ENCODE measurements at places on chromosomes 16 and 17.

GRCh38 chr17:71741836-71742235 lies 379.0 kb upstream of the SOX9 start:
- no peak for DNase-seq

- no peak for DNase-seq
Measured at GRCh38 chr16:22285080-22285479, 12.1 kb upstream of the POLR3E start.

DNA sequence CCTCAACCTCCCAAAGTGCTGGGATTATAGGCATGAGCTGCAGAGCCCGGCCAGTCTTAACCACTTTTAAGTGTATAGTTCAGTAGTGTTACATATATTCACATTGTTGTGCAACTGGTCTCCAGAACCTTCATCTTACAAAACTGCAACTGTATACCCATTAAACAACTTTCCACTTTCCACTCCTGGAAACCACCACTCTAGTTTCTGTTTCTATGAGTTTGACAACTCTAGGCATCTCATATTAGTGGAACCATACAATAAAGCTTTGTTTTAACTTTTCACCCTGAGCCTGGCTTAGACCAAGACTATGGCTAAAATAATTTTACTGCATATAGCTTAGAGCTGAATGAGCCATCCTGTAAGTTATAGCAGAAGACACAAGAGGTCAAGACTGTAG lies 108.0 kb upstream of the GOT2 start:
- DNase-seq: no peak

DNA sequence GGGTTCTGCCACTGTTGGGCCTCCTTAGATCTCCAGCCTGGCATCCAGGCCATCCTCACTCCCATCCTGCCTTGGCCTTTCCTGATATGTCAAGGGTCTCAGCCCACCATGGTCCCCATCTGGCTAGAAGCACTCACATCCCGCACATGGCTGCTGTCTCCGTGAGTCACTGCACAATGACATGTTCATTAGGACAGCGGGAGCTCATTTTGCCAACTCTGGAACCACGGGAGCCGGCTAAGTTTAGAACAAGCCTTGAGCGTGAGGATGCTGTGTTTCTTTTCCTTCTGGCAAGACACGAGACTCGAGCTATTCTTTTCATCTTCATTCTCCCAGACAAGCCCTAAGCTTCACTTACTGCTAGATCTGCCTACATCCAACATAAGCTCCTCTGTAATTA lies 65.7 kb upstream of the KSR1 start:
- DNase-seq: no peak

DNA sequence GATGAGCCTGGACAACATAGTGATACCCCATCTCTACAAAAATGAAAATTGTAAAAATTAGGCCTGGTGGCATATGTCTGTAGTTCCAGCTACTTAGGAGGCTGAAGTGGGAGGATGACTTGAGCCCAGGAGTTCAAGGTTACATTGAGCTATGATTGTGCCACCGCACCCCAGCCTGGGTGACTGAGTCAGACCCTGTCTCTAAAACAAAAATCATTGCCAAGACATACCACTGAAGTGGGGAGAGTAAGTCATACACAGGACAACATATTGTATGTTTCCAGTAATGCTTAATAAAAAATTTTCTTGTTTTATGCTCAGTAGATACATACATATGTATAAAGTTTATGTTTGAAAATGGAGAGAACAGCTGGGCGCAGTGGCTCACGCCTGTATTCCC lies 39.2 kb downstream of the NDE1 start:
- DNase-seq: no peak

- DNase-seq: no peak
Measured at GRCh38 chr17:10117581-10118001, 80.8 kb downstream of the GAS7 start.

GRCh38 chr17:13581925-13582324 lies 19.8 kb downstream of the HS3ST3A1 start:
- no peak for DNase-seq

All from Panc1 (cell line).